GM12892 (cell line): ENCODE measurements at places on chromosomes 12 and 14.

DNA sequence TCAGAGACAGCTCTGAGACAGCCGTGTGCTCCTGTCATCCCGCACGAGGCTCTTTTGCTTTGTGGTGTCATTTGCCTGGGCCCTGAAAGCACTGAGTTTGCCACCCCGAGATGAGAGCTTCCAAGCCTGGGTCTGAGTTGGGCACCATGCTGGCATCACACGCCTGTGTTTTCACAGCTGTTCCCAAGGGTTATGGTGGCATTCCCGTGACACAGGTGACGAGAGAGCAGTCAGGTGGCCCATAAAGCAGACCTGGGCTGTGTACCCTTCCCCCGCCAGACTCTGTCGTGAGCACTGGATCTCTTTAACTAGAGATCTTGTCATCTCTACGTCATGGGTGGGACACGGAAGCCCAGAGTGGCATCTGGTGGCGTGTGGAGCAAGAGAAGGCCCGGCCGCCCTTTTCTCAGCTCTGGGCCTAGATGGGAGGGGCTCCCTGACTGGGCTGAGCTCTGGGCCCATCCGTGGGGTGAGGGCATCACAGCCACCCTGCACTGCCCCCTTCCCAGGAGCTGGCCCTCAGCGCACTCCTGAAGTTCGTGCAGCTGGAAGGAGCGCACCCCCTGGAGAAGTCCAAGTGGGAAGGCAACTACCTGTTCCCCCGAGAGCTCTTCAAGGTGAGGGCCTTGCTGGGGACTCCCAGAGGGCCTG is 2.6 kb downstream of the NOC4L start:
- DNase-seq, result no peak

DNA sequence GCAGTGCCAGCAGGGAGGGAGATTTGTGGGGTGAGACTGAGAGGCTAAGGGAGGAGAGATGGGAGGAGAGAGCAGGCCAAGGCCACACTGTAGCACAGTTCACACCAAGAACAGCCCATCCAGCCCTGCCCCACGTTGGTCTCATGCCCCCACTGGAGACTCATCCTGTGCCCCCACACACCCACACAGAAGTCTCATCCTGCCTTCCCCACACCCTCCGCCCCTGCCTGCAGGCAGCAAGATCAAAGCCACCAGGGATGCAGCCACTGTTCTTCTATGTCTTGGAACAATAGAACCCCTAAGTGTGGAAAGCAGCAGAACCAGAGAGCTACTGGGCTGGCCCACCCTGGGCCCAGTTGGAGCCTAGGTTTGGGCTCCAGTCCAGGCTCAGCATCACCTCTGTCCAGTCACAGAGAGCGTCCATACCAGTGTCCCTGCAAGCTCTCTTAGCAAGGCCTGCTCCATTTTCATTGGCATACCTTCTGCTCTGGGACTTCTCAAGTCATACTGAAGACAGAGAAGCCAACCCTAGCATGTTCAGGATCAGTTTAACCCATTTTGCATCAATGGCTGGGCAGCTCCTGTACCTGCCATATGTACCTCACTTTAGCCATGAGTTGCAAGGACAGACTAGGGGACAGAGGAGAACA is 31.7 kb upstream of the HDAC7 start:
- no peak for DNase-seq

DNA sequence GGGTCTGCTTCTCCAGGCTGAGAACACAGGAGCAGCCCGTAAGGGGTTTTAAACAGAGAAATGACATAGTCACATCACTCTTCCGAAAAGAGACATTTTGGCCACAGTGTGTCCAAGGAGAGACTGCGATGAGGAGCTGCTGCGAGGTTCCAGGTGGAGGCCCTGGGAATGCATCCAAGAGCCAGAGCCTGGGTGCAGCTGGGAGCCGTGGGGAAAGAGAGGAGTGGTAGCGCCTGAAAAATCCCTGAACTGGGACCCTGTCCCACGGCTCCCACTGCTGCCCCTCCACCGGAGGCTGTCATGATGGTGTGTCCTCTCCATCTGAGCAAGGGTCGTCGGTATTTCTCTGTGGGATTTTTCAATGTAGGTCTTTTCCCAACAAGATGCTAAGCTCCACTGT is 146.9 kb downstream of the BCL11B start:
- DNase-seq, result no peak

DNA sequence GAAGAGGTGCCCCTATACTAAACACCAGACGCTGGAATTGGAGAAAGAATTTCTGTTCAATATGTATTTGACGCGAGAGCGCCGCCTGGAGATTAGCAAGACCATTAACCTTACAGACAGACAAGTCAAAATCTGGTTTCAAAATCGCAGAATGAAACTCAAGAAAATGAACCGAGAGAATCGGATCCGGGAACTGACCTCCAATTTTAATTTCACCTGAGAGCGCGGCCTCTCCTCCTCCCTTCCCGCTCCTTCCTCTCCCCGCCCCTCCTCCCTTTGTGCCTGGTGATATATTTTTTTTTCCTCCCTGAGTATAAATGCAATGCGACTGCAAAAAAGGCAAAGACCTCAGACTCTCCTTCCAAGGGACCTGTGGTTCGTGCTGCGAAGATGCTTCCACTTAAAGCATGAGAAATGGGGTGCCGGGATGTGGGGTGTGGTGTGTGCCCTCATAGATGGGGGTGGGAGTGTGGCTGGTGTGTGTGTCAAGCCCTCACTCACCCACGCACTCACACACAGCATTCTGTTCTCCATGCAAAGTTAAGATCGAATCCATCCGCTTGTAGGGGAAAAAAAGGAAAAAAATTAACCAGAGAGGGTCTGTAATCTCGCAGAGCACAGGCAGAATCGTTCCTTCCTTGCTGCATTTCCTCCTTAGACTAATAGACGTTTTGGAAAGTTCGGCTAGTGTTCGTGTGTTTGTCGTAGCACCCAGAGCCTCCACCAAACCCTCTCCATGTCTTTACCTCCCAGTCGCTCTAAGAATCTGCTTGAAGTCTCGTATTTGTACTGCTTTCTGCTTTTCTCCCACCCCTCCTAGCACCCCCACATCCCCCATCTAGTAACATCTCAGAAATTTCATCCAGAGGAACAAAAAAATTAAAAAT is 4.5 kb downstream of the HOXC10 start:
- DNase-seq, result no peak
